Pulmonary artery endothelial cell (primary cell): ENCODE measurements at places on chromosomes 12 and 14.

- DNase-seq = peak; percentile 27
Measured at GRCh38 chr12:32891956-32892355, 4.6 kb downstream of the PKP2 start.

DNA sequence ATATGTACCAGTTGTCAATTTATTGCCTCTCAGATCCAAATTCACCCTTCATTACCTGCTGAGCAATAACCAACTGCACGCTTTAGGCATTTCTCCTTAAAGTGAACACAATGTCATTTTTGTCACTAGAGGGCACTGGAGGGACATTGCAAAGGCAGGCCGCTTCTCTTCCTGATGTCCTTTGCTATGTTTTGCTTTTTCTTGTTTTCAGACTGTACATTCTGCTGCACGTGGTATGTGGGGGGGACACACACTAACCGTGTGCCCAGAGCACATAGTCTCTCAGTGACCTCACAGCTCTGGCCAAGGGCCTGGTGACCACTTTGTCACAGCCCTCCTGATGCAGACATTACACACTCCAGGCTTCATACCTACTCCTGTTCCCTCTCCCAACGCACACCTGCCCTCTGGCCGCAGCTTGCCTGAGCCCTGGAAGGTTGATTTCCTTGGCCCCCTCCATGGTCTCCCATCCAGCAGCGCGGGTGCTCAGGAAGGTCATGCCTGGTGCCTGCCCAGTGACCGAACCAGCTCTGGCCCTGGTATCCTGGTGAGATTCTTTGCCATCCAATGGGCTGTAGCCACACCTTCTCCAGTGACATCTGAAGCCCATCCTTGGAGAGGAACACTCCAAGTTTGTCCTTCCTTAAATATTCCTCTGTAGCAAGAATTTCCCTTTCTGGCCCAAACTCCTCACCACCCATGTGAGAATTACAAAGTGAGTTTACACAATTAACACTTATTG lies 39.9 kb downstream of the MYO1H start:
- no peak for DNase-seq

- DNase-seq = peak; percentile 43
Measured at GRCh38 chr12:94262228-94263010, 114.0 kb downstream of the PLXNC1 start.

- no peak for DNase-seq
Measured at GRCh38 chr12:43216490-43216889, 335.5 kb downstream of the ADAMTS20 start.

DNA sequence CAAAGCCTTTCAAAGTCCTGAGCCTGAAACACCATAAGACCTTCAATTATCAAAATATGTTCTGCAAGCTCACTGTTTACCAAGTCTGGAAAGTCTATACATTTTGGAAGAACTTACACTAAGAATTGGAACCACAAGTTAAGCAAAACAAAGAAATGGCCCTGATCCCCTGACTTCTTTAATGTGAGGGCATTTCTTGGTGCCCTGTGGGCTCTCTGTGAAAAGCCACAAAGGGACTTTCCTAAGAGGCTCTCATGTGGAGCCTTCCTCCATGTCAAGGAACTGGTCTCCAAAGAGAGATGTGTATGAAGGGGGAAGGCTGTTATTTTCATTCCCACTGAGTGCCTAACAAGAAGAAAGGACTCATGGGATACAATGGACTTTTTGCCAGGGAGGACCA lies 13.5 kb upstream of the MYH6 start:
- no peak for DNase-seq

GRCh38 chr12:64893961-64894360 lies 69.5 kb downstream of the TBC1D30 start:
- no peak for DNase-seq

GRCh38 chr14:56976211-56976610 lies 165.9 kb upstream of the OTX2 start:
- no peak for DNase-seq

DNA sequence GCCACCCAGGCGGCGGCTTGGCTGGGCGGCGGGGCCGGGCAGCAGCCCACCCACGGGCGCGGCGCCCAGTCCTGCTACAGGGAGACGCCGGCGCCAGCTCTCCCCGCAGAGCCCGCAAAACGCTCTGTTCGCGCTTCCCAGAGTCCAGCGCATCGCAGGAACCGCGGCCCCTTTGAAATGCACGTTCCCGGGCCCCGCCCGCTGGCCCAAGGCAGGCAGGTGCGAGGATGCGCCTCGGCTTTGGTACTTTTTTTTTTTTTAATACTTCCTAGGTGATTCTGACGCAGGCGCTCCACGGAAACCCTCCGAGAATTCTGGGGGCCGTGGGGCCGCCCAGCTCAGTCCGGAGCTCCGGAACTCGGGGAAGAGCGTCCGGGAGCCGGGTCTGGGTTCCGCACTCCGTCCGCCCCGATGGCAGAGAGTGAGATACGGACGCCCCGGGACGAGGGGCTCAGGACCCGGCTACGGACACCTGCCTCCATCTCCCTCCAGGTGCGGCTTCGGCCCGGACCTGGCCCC lies 483 bp downstream of the POC1B start:
- DNase-seq = no peak

DNA sequence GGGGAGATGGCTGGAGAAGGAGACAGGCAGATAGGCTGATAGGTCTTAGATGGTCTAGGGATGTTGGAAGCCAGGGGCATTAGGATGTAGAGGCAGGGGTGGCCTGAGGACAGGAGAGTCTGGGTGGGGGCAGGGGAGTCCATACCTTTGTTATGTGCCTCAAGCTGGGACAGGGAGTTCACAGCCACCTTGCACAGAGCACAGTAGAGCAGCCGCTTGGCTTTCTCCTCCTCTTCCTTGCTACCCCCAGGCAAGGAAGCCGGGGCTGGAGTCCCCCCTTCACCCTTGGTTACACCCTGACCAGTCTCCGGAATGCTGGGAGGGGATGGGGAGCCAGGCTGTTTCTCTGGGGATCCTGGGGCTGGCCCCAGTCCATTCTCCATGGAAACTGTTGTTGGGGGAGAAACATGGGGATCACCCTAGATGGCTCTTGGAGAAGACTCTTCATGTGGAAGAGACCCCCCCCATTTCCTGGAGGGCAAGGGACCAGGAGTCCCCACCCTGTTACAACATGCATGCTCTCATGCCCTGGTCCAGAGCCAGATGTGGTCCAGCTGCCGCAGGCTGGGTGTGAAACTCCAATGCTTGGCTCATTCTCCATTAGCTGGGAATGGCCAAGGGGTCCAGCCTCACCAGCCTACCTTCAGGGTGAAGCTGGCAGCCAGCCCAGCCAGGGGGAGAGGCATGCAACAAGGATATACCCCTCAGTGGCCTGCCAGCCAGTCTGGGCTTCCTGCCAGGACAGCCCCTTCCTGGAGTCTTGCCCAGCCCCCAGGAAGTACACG lies 7.2 kb upstream of the GPR84 start:
- no peak for DNase-seq

DNA sequence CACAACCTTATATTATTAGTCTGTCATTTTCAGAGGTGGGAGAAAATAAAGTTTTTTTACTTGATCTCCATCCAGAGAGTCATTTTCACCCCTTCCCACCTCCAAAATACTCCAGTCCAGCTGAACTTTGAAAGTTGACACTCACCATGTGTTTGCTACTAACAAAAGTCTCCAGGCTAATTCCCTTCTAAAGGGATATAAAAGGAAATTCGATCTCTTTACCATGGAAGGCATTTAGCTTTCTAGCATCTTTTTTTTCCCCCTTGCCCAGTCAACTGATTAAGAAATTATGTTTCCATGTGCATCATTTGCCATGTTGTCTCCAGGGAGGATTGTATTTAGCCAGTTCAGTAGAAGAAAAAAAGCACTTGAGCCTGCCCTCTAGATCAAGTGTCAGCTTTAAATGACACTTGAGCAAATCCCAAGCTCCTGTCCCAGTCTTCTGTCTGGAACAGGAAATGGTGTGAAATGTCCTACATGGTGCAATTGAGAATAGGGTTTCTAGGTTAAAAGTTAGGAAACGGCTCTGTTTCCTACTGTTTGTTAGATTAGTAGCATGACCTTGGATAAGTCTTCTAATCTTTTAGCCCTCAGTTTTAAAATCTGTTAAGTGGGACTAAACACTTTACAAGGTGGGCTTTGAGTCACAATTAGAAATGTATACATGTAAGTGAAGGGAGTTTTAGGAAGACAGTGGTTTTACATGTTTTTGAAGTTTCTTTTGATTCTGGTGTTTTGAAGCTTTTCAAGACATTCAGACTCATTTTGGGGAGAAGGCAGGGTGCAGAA lies 67.2 kb downstream of the GNS start:
- DNase-seq = no peak

DNA sequence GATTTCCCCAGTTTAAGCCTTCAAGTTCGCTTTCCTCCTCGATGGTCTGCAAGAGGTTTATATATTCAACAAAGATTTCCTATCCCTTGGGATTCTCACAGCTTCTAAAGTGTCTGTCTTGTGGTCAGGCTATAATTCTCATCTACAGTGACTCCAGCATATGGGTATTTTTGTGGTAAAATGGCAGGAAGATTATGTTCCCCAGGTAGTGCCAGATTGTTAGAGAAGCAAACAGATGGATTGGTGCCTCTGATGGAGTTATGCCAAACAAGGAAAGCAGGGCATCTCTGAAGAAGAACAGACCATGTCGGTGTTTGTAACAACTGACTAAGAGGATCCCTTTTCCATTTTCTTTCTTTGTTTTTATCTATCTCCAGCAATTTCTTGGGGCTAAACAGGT lies 5.5 kb upstream of the CCDC175 start:
- DNase-seq = no peak

- DNase-seq = no peak
Measured at GRCh38 chr12:50065726-50066310, 8.4 kb downstream of the ASIC1 start.

- DNase-seq = no peak
Measured at GRCh38 chr14:61342486-61342885, 21.1 kb downstream of the PRKCH start.

DNA sequence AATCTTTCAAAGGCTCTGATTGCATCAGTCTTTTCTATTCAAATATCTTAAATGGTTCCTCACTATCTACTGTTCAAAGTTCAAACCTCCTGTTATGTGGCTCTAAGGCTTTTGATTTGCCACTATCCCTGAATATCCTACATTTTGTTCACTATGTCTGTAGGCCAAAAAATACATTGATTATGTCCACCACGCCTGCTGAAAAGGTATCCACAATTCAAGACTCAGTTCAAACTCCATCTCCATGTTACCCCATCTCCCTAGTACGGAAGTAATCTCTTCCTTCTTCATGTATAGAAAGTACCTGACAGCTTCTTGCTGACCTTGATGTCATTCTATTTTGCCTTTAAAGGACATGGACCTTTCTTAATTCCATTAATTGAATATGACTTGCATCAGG lies 24.8 kb downstream of the TAOK3 start:
- no peak for DNase-seq

GRCh38 chr12:48128800-48129199 lies 9.6 kb downstream of the PFKM start:
- DNase-seq = no peak

- no peak for DNase-seq
Measured at GRCh38 chr12:87136330-87136976, 880.3 kb upstream of the MGAT4C start.

DNA sequence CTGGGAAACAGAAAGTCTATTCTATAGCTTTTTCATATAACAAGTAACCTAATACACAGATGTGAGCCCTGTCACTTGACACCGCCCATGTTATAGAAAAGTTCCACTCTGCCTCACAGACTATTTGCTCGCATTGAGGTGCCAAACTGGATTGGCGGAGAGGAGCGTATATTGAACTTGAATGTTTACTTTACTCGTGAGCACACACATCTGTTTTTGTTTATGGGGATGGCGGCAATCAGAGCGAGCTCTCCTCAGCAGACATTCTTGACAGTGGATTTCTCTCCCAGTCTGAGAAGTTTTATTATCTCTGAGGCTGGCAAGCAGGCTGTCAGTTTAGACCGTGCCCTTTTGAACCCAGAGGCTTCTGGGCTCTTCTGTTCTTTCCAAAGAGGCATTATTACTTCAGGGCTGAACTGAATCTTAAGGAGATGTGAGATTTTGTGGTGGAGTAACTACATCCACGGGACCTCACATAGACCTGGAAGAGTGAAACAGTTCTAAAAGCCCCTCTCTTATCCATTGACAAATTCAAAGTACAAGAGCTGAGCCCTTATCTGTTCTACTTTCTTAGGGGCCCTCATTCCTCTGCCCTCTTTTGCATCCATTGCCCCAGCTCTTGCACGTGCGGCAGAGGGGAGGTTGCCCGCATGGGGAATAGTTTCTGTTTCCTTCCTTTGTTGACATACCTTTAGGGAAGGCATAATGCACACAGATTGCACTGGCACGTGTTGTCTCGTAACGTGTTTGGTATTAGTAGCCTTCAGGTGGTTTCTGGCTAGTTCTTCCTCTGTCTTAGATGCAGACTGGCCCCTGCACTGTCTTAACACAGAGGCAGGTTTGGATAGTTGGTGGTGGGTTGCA lies 68.2 kb downstream of the DRAM1 start:
- DNase-seq = no peak

- DNase-seq = peak; percentile 80
Measured at GRCh38 chr14:77738559-77739250, 22.3 kb downstream of the SNW1 start.

DNA sequence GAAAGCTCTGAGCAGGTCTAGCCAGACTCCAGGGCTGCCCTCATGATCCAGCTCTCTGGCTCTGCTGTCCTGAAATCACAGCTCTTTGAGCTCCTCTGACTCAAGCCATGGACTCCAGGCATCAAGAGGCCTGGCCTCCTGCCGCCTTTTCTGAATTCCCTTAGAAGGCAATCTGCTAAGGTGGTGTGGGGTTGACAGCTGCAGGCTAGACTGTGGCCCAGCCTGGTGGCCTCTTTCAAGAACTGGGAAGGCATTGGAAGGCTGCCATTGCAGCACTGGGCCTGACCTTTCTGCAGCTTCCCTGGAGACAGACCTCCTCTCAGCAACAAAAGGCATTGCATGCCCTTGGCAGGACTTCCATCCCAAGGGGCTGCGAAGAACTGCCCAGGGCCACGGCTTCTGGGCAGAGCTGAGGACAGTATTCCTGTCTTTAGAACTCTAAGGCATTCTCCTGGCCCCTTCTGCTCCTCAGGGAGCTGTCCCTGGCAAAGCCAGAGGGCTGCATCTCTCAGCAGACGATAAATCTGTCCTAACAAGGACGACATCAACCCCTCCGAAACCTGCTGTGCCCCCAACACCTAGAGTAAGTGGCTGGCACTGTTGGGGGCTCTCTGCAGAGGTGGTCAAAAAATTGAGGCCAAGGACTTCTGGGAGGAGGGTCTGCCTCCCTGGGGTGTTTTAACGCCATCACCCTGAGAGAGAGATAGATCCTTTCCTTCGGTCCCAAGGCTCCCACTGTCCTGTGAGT lies 115.6 kb downstream of the RBM19 start:
- DNase-seq = no peak

- no peak for DNase-seq
Measured at GRCh38 chr12:10741845-10742244, 18.7 kb upstream of the YBX3 start.

DNA sequence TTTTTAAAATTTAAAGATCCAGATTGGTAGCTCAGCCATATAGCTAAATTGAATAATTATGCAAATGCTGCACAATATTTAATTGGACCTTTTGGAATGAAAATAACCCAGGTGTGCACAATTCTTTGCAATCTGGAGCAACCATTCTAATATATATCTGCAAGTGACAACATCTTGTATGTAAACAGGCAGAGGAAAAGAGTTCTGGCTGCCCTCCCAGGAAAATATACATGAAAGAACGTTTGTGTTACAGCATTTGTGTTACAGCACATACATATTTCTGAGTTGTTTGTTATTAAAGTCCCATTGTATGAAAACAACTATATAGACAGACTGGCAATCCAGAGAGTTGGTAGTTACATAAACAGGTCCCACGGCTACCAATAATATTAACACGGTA lies 377.5 kb downstream of the DIO2 start:
- no peak for DNase-seq

- no peak for DNase-seq
Measured at GRCh38 chr12:56908136-56908535, 26.1 kb downstream of the SDR9C7 start.

GRCh38 chr12:12881151-12881909 lies 10.0 kb upstream of the GPRC5A start:
- no peak for DNase-seq
